ENCODE measurements at places on chromosomes 7 and 10. TPM values are rescaled to one million over a fixed set of nuclear protein-coding genes. Genes with fewer than 3 reads are reported as not detected.
A peak's percentile ranks its signal among the peaks of the same experiment; 100 is the strongest.

The BHLHA15 gene
- 1.2 TPM for total RNA-seq

The CHST15 gene
- 26.1 TPM for total RNA-seq

GRCh38 chr7:30594048-30594539, 584 bp upstream of the GARS1 start:
- H3K4me1 ChIP-seq: peaks cover 42% of the 10 kb centered on the region
- DNase-seq: no peak
- H3K36me3 ChIP-seq: peaks cover 27% of the 10 kb centered on the region
- peak overlapping the region; percentile 100 for H3K4me3 ChIP-seq

DNA sequence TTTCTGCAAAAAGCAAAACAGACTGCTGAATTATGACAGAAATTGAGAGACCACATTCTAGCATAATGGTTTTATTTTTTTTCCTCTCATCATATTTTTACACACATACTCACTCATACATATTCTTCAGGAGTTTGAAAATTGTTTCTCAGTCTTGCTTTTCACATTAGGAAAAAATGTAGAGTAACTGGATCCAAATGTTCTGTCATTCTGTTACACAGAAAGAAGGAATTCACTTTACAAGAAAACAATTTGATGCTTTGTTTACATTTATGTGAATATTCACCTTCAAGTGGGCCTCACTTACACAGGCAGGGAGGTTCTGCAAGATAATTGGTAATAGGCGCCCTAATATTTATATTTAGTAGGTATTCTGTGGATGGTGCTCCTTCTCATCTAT, 82.0 kb downstream of the ARL4A start:
- H3K36me3 ChIP-seq: no peaks in the 10 kb centered on the region
- no peak for DNase-seq
- no peak overlapping the region for H3K27ac ChIP-seq
- H3K27me3 ChIP-seq: no peaks in the 10 kb centered on the region

DNA sequence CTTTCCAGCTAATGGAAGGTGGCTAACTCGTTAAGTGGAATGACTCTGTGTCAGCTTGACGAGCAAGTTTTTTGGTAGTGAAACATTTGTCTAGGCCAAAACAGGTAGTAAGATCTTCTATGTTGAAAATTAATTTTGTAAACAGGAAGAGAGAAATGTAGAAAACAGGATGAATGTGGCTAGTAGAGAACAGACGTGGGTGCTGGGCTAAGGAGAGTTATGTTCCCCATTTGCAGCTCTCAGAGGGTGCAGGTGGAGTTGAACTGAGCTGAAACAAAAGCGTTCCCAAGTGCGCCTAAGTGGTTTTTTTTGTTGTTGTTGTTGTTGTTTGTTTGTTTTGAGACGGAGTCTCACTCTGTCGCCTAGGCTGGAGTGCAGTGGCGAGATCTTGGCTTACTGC, 59.5 kb upstream of the SRPK2 start:
- H3K4me3 ChIP-seq: no peak overlapping the region
- peaks cover 8% of the 10 kb centered on the region for H3K4me1 ChIP-seq
- H3K27me3 ChIP-seq: no peaks in the 10 kb centered on the region
- H3K27ac ChIP-seq: no peak overlapping the region
- DNase-seq: no peak

- no peak for DNase-seq
- no peak overlapping the region for H3K27ac ChIP-seq
- peaks cover 47% of the 10 kb centered on the region for H3K4me1 ChIP-seq
- no peaks in the 10 kb centered on the region for H3K36me3 ChIP-seq
- H3K4me3 ChIP-seq: no peak overlapping the region
- H3K27me3 ChIP-seq: no peaks in the 10 kb centered on the region
Measured at GRCh38 chr10:22646388-22646853, 68.0 kb downstream of the PIP4K2A start.
